ENCODE measurements at places on chromosomes 11 and 22.

DNA sequence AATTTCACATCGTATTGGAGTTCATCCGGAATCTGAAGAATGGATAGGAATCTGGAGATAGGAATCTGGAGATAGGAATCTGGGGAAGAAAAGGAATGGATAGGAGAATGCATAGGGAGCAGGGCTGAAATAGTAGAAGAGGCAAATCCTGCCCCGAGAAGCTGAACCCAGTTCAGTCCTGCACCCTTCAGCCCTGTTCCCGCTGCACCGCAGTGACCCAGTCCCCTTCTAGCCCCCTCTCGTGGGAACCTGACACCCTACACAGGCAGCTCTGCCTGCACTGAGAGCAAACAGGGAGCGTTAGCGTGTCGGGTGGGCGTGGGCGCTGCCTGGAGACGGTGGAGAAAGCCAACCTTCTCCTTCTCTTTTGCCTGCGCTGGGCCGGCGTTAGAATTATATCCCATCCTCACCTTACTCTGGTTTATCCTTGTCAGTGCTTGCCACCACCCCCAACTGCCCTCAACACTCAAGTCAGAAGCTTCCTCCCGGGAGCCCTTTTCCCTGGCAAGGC is 1.0 kb upstream of the CCKBR start:
- DNase-seq = no peak

GRCh38 chr11:94925422-94926270 is 47.7 kb downstream of the CWC15 start:
- DNase-seq = no peak

DNA sequence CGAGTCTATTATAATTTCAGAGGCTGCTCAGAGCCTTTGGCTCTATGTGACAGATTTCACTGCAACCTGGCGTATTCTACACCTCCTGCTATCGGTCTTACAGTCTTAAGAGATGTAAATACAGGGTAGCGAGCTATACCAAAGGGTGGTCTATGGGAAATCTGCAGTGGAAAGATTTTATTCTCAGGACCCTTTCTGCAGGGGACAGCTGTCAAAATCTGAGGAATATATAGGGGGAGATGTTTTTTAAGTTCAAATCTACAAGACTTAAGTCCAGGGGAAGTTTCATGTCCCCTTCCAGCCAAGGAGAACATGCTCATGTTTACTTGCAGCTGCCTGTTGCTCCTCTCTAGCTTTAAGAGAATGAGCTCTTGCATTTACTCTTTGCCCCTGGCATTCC is 62.7 kb downstream of the MICAL2 start:
- no peak for DNase-seq

- no peak for DNase-seq
Measured at GRCh38 chr11:95778699-95779098, 10.9 kb downstream of the FAM76B start.

DNA sequence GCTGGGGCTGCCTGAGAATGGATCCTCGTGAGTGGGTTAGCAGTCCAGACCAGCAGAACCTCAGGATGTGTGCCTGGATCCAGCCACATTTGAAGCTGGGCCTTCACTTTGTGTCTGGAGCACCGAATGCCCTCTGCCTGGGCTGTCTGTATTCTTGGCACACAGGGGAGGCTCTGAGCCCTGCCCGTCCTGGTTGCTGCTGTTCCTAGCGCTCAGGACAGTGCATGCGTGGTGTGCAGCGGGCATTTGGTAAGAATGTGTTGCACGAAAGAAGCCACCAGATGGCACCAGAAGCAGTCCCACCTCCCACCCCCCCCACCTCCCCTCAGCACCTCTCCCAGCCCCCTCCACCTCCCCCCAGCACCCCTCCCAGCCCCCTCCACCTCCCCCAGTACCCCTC is 4.1 kb upstream of the MAPK11 start:
- no peak for DNase-seq

DNA sequence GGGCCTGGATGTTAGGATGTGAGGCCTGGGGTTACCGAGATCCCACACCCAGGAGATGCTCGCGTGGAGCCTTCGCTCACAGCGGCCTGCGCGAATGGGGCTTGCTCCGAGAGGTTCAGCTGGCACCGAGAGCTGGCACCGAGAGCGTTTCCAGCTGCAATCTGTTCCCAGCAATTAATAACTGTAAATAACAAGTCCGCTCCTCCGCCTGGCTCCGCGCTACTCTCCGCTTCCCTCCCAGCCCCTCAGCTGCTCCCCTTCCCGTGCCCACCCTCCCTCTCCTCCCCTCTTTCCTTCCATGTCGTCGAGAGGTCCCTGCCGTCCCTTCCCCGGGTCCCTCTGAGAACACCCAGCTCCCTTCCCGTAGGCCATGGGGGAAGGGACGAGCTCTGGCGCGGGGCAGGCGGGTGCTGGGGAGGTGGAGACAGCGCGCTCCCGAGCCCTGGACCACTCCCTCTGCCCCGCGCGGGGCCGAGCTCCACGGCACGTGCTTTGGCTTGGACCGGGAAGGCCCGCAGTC is 110.8 kb downstream of the WNT7B start:
- DNase-seq = no peak

DNA sequence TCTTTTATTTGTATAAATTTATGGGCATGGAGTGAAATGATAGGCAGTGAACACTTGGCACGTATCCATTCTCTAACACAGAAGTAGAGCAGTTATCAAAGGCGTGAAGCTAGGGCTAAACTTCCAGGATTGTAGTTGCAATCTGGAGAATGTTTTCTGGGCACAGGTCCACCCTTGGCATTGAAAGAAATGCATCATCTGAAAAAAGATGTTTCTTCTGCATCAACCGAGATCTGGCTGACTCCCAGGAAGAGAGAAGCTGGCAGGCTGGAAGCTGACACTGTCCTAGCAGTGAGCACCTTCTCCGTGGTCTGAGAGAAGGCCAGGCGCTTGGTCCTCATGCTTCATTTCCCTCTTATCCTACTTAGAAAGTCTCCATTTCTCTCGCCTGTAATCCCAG is 600.0 kb downstream of the BRD1 start:
- DNase-seq = no peak

DNA sequence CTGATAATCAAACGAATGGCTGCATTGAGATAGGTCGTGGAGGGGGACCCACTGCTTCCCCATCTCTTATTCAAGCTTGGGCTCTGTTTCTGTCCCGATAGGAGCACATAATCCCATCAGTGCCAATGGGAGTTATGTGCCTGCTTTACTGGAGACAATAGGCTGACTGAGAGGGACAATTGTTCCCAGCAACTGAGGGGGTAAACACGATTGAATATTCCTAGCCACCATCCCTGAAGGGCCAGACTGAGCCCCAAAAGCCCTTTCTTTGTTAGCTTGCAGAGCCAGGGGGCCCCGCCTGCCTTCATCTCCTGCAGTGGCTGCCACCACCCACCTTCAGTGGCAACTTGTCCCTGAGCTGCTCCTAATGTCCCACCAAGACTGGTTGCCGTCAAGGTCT is 172.8 kb upstream of the NAV2 start:
- DNase-seq = no peak

GRCh38 chr11:68688881-68689280 is 4.5 kb downstream of the GAL start:
- no peak for DNase-seq

DNA sequence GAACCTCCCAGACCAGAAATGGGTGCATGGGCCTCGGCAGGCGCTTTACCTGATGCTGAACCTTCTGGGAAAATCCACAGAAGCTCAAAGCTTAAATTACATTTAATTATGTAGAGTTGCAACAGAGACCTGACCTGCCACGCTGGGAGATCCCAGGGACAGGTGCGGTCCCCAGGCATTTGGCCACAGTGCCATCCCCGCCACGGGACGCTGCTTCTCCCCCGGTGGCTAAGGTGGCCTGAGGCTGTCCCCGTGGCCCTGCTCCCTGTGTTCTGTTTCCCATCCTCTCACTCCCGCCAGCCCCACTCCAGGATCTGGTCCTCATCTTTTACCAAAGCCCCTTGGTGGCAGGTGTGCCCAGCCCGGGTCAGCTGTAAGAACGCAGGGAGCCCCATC is 39.6 kb downstream of the GRAMD4 start:
- DNase-seq = no peak

DNA sequence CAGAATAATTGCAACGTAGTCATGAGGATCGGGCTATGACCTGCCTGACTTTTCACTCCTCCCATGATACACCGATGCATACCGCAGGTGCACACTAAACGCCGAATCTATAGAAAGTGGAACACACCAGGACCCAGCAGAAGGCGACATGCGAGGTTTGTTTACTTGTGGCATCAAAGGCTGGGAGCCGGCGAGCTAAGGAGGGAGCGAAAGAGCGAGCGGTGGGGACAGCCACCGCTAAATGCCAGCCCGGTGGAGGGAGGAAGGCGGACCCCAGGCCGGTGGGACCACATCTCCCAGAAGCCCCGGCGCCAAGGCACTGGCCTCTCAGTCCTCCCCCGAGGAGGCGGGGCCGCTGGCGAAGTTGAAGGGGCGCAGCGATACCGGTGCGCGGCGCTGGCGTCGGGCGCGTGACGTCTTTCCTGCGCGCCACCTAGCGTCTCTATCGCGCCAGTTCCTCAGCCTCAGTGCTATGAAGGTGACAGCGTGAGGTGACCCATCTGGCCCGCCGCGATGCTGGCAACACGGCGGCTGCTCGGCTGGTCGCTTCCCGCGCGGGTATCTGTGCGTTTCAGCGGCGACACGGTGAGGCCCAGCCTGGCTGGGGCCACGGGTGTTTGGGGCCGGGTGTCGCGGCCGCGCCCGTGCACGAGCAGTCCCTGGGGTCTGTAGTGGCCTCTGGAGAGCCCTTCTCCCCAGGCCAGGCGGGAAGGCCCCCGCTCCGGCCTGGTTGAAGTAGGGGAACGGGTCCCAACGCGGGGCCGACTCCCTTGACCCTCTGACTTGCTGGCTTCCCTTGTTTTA is at the start of gene NDUFV1:
NDUFV1 (plus strand) TSS at position 445 of the 804 bp plus-strand sequence; CDS start at position 514, 69 bp downstream.
- DNase-seq = peak; percentile 92

DNA sequence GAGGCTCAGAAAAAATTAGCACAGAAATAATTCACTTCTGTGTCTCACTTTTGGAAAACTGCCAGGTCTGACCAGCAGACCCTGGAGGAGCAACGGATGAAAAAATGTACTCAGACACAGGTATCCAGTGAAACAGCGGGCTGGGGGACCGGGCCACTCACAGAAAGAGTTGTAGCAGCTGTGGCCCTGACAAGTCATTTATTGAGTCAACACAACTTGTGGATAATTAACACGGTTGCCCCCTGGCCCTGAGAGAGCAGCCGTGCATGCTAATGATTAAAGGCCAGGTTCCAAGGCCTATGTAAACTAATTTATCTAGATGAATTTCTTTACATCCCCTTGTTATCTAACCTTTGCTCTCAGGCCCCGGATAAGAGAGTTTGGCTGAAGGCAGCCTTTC is 131.3 kb downstream of the AASDHPPT start:
- no peak for DNase-seq

DNA sequence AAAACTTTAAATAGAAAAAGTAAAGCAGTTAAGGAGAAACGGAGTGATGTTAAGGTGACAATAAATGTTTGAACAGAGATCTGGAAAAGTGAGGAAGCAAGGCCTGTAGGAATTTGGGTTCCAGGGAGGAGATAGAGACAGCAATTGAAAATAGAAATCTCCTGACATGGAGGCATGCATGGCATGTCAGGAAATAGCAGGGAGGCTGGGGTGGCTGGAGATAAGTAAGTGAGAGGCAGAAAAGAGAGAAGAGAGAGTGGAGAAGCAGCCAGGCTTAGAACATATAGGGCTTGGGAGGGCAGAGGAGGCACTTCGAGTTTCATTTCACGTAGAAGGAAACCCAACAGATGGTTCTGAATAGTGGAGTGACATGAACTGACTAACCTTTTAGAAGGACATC is 185.5 kb downstream of the LRRC4C start:
- no peak for DNase-seq

DNA sequence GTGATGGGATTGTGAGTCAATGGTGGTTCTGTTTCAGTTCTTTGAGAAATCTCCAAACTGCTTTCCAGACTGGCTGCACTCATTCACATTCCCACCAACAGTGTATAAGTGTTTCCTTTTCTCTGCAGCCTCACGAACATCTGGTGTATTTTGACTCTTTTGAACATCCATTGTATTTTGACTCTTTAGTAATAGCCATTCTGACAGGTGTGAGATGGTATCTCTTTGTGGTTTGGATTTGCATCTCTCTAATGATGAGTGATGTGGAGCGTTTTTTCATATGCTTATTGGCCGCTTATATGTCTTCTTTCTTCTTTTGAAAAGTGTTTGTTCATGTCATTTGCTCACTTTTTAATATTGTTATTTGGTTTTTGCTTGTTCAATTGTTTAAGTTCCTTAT is 19.4 kb downstream of the NELL1 start:
- DNase-seq = no peak

DNA sequence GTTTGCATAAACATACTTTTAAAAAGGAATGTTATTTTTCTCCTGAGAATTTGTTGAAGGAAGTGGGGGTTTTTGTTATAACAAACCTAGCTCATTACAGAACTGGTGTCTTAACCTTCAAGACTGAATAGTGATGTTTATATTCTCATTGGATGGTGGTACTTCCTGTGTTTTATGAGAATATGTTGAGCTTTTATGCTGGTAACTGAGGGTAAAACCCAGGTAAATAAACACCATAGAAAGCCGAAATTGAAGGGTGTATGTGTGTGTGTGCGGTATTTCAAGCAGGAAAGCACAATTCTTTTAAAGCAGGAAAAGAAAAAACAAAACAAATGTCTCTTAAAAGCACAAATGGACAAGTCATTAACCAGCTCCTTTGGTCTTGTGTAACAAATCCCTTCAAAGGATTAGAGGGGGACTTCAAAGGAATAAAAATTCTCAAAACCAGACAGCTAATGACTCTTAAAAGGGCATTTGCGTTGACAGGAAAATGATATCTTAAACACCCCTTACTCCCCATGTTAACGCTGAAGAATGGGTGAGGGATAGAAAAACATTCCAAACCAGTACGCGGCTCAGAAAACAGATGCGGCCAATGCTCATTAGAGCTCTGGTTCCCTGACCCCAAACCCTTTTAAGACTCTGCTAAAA is 23.8 kb downstream of the LMO2 start:
- no peak for DNase-seq

DNA sequence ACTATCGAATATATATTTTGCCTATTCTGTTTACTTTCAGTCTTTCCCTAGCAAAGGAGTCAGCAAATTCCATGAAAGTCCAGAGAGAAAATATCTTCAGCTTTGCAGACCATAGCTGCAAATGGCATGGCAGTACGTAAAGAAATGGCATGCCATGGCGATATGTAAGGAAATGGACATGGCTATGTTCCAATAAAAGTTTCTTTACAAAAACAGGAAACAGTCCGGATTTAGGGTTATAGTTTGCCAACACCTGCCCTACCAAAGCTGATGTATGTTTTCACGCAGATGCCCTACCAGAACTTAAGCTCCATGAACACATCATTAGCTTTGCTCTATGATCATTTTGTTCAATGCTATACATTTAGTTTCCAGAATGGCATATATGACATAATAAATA is 19.5 kb downstream of the KIAA0930 start:
- no peak for DNase-seq

DNA sequence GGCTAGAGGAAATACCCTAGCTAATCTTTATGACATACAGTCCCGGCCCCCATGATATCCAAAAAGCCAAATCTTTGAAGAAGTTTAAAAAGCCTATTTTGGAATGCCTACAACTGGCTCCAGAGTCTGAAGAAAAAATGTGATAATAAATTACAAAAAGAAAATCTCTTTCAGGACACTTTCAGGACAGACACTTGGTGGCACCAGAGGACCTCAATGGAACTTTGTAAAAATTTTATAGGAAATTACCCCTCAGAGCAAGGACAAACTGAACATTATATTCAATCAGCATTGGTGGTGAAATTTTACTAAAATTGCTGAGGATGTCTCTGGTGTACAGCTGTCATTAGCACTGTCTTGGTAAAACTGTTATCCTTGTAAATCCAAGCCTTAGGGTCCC is 81.0 kb downstream of the CCDC73 start:
- DNase-seq = no peak

GRCh38 chr11:93729129-93729616 is 12.1 kb downstream of the TAF1D start:
- DNase-seq = no peak
